ENCODE measurements at places on chromosomes 7 and 10. TPM values are rescaled to one million over a fixed set of nuclear protein-coding genes. Genes with fewer than 3 reads are reported as not detected.

Gene SMKR1
- total RNA-seq, result 1.9 TPM

Gene CCL24
- total RNA-seq, result not detected

Gene RNF133
- total RNA-seq, result 1.6 TPM

Gene SLC13A1
- not detected for total RNA-seq

Gene RBM20
- total RNA-seq, result 2.5 TPM

Gene CYP2C18
- not detected for total RNA-seq

Gene SEM1
- 50.4 TPM for total RNA-seq

Gene GCC1
- total RNA-seq, result 13.5 TPM

Gene HOXA4
- total RNA-seq, result not detected

Gene DDC
- not detected for total RNA-seq

Gene LARP4B
- total RNA-seq, result 57.9 TPM

Gene LIPJ
- 3.8 TPM for total RNA-seq

Gene ASZ1
- total RNA-seq, result not detected

Gene SLC18A2
- total RNA-seq, result 0.31 TPM

Gene CYP2C19
- total RNA-seq, result not detected

Gene GHRHR
- total RNA-seq, result not detected

Gene UBTD1
- total RNA-seq, result 0.94 TPM

Gene SCRN1
- 112 TPM for total RNA-seq

Gene FGFR2
- total RNA-seq, result 77.9 TPM

Gene CYP3A7
- 0.31 TPM for total RNA-seq

Gene NEUROG3
- not detected for total RNA-seq

Gene ADAM22
- total RNA-seq, result 121 TPM

Gene ELFN1
- total RNA-seq, result 11.0 TPM

Gene SPDYE16
- not detected for total RNA-seq

Gene TAS2R16
- total RNA-seq, result not detected

Gene SYT15B
- total RNA-seq, result under 0.01 TPM

Gene PRRT4
- 2.5 TPM for total RNA-seq

Gene ING3
- total RNA-seq, result 29.4 TPM

Gene TAS2R41
- total RNA-seq, result not detected

Gene XRCC2
- total RNA-seq, result 6.9 TPM

Gene INMT
- not detected for total RNA-seq

Gene ATOH7
- total RNA-seq, result 0.94 TPM

Gene PHYHIPL
- total RNA-seq, result 30.4 TPM

Gene DYDC1
- not detected for total RNA-seq

Gene MMRN2
- 5.9 TPM for total RNA-seq

Gene SPDYE1
- total RNA-seq, result not detected

Gene CUBN
- 7.2 TPM for total RNA-seq

Gene RHOBTB1
- 36.3 TPM for total RNA-seq

Gene CH25H
- total RNA-seq, result 0.63 TPM

Gene GIMAP1
- 0.63 TPM for total RNA-seq

Gene EGR2
- 0.63 TPM for total RNA-seq

Data from parietal lobe (tissue), 2 donors.